ENCODE measurements at places on chromosomes 3 and 15.

DNA sequence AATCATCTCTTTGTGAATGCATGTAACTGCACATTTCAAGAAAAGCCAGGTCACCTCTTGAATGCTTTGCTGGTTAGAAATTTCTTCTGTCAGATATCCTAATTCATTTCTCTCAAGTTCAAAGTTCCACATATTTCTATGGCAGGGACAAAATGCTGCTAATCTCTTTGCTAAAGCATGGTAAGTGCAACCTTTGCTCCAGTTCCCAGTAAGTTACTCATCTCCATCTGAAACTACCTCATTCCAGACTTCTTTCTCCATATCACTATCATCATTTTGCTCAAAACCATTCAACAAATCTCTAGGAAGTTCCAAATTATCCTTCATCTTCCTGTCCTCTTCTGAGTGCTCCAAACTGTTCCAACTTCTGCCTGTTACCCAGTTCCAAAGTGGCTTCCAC lies 230.6 kb downstream of the ZMAT3 start:
- no peak for DNase-seq

- no peak for DNase-seq
Observed at GRCh38 chr3:148149556-148149955, 548.1 kb upstream of the AGTR1 start.

GRCh38 chr3:128179484-128179819 lies 26.2 kb downstream of the EEFSEC start:
- DNase-seq = no peak

- no peak for DNase-seq
Observed at GRCh38 chr3:4853749-4854140, 125.5 kb upstream of the BHLHE40 start.

DNA sequence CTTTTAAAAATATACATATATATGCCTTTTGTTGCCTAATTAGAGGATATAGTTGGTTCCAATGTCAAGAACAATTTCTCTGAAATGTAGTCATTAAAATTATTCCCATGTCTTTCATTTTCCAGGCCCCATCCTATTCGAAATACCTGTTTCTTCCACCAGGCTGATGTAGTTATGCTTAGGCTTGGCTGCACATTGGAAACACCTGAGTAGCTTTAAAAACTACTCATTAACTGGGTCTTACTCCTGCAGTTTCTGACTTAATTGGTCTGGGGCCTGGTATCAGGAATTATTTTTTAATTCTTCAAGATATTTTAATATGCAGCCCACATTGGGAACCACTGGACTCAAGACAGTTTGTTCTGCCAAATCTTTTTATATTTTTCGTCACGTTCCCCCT lies 53.7 kb downstream of the TGFBR2 start:
- DNase-seq = no peak

GRCh38 chr15:28021281-28022039 lies 77.7 kb downstream of the OCA2 start:
- DNase-seq = no peak

DNA sequence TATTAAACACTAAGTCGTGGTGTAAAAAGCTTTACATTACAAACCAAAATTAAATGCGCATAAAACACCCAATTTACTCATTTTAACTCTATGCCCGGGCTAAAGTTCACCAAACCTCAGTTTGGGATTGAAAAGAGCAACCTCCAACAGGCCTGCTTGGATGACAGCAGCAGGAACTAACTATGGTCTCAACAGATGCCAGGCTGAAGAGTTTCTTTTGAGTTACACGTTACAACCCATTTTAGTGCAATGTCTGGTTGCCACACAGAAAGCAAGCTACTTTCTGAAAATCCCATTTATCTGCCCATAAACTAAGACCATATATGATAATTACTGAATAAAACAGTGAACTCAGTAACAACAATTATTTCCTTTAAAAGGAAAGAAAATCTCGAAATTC lies 2.2 kb downstream of the SATB1 start:
- no peak for DNase-seq

DNA sequence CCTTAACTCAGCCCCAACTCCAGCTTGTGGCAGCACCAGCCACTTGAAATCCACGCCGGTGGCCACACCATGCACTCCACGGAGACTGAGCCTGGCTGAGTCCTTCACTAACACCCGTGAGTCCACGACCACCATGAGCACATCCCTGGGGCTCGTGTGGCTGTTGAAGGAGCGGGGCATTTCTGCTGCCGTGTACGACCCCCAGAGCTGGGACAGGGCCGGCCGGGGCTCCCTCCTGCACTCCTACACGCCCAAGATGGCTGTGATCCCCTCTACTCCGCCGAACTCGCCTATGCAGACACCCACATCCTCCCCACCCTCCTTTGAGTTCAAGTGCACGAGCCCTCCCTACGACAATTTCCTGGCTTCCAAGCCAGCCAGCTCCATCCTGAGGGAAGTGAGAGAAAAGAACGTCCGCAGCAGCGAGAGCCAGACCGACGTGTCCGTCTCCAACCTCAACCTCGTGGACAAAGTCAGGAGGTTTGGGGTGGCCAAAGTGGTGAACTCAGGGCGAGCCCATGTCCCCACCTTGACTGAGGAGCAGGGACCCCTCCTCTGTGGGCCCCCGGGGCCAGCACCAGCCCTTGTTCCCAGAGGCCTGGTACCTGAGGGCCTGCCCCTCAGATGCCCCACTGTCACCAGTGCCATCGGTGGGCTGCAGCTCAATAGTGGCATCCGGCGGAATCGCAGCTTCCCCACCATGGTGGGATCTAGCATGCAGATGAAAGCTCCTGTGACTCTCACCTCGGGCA lies 42.9 kb downstream of the CCK start:
- DNase-seq = no peak

- DNase-seq = no peak
Observed at GRCh38 chr15:95624100-95624499, 706.4 kb upstream of the NR2F2 start.

DNA sequence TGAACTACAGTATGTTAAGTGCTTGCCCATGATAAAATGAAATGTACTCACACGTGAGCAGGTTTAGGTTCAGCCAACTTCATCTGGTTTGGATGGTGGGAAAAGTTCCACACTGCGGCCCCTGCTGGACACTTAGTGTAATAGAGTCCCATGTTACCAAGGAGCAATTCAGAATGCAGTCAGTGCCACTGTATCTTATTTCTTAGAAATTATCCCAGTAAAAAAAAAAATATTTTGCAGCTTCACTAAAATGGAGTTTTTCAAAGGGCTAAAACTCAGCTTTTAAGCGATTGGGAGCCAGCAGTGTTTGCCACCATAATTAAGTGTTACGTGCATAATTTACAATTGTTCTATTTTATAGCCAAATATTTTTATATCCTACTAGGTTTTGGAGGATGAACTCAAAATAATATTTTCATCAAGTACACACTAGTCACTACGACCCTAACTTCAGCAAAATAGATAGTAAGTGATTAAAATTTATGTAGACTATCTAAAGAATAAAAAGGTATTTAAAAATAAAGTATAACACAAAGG lies 371.7 kb upstream of the GBE1 start:
- peak; percentile 10 for DNase-seq

GRCh38 chr15:56957812-56958406 lies 39.5 kb downstream of the TCF12 start:
- no peak for DNase-seq

DNA sequence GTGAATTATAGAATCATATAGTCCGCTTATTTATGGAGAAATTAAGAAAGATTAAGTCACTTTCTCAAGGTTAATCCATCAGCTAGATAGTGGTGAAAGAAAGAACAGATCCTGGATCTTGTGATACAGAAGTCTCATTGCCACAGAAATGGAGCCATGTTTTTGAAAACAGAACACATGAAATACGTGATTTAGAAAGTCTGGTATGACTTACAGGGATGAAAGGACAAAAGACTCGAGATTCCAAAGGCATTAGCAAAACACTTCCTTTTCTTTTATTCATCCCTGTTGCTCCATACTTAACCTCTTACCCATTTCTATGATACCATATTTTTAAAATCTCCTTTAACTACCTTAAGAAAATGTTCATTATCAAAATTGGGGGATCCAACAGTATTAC lies 40.0 kb upstream of the TEX9 start:
- DNase-seq = no peak

- no peak for DNase-seq
Observed at GRCh38 chr3:48077815-48078214, 61.6 kb upstream of the MAP4 start.

GRCh38 chr3:37935756-37936666 lies 54.6 kb upstream of the VILL start:
- DNase-seq = no peak

DNA sequence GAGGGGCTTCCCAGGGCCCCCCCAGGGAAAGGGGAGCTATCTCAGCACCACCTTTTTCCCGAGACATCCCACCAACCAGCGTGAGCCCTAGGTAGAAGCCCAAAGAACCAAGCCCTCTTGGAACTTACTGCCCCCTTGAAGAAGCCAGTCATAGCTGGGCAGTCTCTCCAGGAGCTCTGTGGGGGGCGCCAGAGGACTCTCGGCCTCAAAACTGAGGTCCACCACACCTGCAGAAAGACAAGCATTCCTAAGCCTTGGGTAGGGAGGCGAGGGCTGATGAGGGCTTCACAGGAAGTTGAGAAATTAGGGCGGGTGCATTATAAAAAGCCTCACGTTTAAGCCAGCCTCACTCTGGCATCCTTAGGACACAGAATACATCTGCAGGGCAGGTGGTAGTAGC lies 9.0 kb downstream of the SSUH2 start:
- DNase-seq = no peak

- no peak for DNase-seq
Observed at GRCh38 chr3:46905213-46905560, 27.7 kb downstream of the PTH1R start.

DNA sequence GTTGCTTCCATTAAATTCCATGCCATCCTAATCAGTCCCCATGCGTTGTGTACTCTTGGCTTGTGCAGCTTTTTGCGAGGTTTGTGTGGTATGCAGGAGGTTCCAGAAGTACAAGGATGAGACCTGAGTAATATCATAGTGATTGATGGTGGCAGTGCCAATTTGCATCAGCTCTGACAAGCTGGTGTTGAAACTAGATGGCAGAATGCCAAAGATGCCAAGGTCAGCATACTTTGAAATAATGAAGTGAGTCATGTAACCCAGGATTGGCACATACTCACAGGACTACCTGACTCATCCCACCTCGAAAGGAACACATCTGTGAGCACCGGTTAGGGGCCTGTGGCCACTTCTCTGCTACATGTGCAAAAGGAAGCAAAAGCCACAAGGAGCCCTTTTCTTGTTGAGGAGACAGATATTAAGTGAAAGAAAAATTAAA lies 14.3 kb downstream of the KAT2B start:
- DNase-seq = peak; percentile 88

DNA sequence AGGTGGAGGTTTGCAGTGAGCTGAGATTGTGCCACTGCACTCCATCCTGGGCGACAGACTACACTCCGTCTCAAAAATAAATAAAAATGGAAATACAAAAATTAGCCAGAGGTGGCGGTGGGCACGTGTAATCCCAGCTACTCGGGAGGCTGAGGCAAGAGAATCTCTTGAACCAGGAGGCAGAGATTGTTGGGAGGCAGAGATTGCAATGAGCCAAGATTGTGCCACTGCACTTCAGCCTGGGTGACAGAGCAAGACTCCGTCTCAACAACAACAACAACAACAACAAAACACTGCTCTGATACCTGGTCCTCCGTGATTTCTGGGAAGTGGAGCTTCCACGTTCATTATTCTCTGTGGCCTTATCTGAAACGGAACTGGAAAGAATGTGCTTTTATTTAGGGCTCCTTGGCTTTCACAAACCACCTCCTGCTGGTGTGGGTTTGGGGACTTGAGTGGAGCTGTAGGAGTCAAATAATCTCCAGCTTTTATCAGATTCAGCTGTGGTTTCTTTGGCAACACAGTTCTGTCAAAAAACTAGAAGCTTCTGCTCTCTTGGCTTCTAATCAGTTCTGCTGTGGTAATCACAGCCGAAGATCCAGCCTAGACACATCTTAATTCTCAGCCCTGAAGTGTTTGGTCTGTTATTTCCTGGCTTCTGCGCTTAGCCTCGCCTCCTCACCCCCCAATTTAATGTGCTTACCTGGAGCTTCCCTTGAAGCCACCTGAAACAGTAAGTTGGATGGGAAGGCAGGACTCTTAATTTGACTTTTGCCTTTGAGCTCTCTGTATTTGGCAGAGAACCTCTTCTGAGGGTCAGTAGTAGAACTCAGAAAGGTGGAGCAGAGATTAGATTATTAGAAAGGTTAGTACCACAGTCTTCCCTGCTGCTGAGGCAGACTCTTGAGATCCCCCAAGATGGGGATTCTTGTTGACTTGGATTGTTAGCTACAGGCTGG lies 21.4 kb downstream of the IRAK2 start:
- DNase-seq = peak; percentile 35

DNA sequence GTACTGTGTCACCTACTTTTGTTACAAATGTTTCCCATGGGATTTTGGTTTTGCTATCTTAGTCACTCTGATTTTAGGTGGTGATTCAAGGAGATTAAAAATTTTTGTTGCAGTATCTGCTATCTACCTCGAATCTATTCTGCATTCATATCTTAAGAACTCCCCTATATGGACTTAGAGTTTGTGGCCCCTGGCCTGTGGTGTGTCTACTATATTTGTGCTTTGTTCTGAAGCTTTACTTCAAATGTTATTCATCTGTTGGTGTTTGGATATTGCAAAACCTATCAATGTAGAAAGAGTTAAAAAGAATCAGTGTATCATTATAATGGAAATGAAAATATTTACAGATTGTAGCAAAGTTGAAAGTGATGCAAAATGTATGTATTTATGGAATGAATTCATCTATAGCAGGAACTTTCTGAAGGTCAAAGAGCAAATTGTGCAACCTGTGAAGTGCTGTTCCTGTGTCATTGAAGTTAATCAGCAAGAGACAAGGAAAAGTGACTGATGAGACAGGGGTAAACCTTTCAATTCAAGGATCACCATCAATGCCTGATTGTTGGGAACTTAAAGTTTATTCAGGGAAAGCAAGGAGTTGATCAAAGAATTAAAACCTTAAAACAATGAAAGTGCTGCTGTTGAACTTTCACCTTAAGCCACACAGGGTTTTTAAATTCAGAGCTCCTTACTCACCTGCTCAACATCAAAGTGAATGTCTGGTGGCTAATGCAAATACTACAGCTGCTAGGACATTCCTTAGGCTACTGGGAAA lies 71.0 kb downstream of the SLMAP start:
- DNase-seq = no peak

DNA sequence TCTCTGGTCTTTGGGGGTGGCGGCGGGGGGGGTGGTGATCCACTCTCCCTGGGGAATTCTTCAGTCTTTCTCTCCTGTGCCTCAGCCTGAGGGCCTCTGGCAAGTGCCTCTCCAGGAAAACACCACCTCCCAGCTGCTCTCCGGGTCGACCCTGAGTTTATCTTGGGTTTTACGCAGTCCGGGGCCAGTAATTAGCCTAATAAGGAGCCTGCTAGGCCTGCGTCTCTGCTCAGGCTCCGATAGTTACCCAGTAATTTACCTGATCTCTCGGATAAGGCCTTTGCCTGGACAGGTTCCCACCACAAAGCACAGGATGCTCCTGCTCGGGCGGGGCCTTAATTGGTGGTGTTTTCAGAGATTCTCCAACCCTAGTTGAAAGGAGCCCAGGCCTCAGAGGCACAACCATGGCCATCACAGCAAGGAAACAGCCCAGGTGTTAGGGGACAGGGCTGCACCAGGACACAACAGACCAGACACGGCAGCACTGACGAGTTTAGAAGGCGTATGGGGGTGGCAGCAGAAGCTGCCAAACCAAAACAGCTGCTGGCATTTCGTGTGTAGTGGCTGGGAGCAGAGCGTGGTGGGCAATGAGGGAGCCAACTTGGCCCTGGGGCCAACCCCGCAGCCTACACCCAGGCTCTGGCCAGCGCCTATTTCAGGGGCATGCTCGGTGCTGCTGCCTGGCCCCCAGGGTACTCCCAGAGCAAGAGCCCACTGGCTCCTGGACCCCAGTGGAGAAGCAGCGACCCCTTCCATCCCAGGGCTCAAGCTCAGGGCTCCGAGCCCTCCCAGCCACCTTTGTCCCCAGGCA lies 71.4 kb downstream of the KLF13 start:
- no peak for DNase-seq

- no peak for DNase-seq
Observed at GRCh38 chr15:55327387-55327786, 8.4 kb downstream of the PIGB start.
